ENCODE measurements at places on chromosomes 3 and 15.

DNA sequence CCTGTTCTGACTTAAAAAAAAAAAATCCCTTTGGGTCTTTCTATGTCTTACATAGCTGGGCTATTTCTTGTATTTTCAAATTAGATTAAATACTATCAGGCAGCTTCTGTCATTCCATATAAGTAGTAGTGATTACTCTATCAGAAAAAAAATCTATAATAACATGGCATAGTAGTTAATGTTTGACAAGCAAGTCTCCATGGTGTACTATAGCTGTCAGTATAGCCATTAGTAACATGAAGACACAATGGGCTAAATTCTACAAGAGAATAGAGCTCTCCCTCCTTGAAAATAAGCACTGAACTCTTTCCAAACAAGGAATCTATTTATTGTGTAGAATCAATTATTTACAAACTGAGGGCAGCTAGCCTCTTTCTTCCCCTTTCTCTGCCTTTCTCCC, 19.4 kb upstream of the VEPH1 start:
- DNase-seq = no peak

DNA sequence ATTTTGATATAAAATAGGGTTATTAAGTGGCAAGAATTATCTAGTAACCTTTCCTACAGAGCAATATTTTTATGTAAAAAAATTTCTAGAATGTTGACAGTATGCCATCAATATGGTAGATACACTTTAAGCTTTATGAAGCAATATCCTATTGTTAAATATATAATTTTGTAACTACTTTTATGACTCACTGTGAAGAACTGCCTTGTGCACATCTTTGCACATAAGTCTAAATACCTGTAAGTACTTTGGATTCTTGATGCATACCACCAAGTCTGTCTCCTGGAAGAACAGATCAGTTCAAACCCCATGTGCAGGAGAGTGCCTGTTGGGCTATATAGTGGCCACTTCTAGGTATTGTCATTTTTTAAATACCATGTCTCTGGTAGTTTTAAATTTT, 205.7 kb upstream of the EIF1B start:
- DNase-seq = no peak

DNA sequence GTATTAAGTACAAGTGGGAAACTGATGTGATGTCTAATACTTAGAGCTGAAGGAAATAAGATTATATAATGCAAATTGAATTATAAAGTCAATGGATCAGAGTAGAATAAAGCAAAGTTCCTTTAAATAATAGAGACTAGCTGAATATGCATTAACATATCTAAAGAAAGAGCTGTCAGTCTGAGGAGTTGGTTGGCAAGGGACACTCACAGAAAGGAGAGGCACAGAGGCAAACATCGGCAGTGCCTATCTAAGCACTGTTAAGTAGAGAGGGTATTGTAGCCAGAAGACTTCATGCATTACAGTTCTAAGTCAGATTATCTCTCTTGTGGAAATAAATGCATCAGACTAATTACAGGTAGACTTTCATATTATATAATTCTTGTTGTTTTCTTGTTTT, 16.6 kb downstream of the NRG4 start:
- no peak for DNase-seq

- no peak for DNase-seq
Measured at GRCh38 chr3:69791106-69791505, 51.8 kb downstream of the MITF start.

GRCh38 chr15:97482521-97482920, 478.0 kb upstream of the ARRDC4 start:
- no peak for DNase-seq

DNA sequence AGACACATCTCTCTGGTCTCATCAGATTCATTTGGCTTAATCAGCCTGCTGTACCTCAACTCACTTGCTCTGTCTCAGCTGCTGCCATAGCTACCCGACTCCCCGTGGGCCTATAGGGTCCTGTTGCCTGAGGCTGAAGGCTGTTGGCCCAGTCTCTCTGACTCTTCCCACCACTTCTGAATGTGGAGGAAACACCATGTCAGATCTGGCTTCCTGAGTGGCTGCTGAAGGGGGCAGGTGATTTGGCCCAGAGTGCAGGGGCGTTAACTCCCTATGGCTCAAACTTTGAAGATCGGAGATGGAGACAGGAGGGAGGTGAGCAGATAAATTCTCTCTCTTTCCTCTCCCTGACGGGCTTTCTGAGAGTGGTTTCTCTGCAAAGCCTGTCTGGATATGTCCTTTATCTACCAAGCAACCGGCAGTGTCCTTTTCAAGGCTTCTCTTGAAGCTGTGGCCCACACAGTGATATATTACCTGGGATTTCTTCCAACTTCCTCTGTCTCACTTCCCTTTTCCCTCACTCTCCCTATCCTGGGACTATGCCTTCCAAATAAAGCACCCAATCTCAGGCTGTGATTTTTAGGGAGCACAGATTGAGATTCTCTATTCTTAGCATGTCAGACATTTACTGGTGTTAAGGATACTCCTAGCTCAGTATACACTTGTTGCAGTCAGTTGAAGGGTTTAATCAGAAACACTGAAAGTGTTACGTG, 334.9 kb upstream of the TBC1D5 start:
- DNase-seq = no peak

DNA sequence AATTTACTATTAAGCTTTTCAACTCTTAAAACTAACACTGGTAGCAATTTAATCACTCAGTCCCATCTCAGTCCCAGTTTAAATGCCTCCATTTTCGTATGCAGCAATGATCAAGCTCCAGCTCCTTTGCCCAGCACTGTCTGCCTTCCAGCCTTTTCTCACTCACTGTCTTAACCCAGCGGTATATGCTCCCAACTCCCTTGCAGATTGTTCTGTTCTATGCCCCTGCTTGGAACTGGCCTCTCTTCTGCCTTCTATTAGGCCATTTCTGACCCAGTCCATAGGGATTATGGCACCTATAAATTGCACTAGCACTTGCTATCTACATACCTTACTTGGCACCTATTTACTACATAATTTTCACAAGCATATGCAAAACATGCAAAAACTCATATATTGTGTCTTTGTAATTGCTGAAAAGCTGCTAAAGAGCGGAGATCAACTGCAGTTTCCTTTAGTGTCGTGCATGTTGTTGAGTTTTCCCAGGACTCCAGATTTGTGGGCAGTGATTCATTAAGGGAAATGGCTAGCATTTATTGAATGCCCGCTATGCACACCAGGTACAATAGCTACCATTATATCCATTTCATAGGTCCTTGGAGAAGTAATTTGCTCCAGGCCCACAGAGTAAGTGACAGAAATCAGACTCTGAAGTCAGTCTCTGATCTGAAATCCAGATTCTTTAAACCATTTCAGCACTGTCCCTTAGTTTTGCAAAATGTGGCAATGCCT, 24.4 kb downstream of the CRBN start:
- DNase-seq = no peak

DNA sequence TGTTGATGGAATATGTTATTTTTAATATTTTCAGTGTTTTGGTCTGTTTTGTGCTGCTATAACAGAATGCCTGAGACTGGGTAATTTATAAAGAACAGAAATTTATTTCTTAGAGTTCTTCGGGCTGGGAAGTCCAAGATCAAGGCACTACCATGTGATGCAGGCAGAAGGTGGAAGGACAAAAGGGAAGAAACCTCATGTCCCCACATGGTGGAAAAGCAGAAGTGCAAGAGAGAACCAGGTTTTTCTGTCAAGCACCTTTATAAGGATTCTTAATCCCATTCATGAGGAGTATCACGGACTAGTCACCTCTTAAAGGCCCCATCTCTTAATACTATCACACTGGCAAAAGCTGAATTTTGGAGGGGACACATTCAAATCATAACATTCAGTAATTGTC, 57.9 kb upstream of the EPHB3 start:
- DNase-seq = no peak

GRCh38 chr15:74303741-74304309, 63.6 kb downstream of the CYP11A1 start:
- DNase-seq = no peak

- DNase-seq = no peak
Measured at GRCh38 chr15:53872410-53872809, 105.8 kb upstream of the UNC13C start.

DNA sequence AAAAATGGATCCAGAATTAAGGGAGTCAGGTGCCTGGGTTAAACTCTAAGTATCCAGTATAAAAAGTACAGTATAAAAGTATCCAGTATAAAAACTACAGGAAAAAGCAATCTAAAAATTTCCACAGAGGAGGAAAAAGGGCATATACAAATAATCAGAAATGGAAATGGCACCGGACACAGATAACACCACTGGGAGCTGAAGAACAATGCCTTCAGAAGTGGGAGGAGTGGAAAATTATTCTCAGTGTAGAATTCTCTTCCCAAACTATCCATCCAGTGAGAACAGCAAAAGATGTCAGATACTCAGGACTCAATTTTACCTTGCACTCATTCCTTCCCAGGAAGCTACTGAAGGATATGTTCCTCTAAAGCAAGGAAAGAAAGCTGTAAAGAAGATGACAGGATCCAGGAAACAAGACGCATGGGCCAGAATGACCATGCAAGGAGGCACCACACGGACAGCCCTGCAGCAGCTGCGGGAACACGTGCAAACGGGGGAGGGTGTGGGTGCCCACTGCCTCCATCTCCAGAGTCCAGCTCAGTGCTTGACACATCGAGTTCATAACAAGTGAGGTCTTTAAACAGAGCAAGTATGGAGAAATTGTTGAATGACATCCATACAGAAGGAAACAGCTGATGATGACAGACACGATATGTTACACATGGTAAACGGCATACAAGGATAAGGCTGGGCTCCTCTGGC, 68.5 kb downstream of the CHSY1 start:
- DNase-seq = no peak

- DNase-seq = no peak
Measured at GRCh38 chr3:126995254-126995780, 12.4 kb downstream of the PLXNA1 start.

GRCh38 chr3:26102376-26102775, 312.5 kb downstream of the OXSM start:
- no peak for DNase-seq

GRCh38 chr3:100042166-100042981, 71.9 kb downstream of the FILIP1L start:
- DNase-seq = no peak
